ENCODE measurements at places on chromosomes 5 and 9.
A peak's percentile ranks its signal among the peaks of the same experiment; 100 is the strongest.

DNA sequence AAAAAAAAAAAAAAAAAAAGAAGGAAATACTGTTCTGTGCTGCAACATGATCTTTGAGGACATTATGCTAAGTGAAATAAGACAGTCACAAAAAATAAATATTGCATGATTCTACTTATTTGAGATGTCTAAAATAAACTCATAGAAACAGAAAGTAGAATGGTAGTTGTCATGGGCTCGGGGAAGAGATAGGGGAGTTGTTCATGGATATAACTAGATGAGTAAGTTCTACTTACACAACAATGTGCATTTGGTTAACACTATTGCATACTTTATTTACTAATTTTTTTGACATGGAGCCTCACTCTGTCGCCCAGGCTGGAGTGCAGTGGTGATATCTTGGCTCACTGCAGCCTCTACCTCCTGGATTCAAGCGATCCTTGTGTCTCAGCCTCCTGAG lies 15.2 kb downstream of the MAML1 start:
- no peak for DNase-seq

DNA sequence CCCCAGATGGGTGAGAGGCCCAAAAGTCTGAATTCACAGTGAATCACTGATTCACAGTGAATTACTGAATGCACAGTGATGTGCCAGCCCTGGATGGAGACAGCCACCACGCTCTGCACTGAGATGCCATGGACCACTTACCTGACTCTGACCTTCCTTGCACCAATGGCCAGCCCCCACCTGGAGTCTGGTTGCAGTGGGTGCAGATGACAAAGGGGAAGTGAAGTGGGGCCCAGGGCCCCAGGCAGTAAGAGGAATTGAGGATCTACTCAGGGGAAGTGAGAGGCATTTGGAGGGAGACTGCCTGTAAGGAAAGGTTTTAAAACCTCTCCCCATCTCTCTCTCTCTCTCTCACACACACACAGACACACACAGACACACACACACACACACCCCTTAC lies 412.1 kb downstream of the CYLC2 start:
- no peak for DNase-seq

DNA sequence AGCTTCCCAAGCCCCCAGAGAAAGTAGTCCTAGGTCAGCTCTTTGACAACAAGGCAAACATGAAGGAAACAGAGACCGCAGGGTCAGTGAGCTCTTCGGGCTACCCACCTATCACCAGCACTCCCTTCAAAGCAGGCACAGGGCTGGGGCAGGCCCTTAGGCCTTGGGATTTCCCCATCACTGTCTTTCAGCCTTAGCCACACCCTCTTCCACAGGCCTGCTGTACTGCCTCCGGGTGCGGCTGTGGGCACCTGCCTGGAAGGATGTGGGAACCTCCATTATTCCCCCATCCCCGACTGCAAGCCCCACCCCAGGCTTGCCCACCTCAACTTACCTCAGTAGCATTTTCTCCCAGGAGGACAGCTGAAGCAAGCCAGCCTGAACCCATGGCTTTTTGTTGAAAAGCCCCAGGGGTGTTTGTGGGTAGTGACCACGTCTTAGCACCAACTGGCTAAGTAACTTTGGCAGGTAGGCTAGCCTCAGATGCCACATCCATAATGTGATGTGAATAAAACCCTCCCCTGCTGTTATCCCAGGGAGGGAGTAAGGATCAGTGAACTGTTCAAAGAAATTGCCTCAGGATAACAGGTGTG lies 100.2 kb downstream of the PIK3R1 start:
- DNase-seq = peak; percentile 19

DNA sequence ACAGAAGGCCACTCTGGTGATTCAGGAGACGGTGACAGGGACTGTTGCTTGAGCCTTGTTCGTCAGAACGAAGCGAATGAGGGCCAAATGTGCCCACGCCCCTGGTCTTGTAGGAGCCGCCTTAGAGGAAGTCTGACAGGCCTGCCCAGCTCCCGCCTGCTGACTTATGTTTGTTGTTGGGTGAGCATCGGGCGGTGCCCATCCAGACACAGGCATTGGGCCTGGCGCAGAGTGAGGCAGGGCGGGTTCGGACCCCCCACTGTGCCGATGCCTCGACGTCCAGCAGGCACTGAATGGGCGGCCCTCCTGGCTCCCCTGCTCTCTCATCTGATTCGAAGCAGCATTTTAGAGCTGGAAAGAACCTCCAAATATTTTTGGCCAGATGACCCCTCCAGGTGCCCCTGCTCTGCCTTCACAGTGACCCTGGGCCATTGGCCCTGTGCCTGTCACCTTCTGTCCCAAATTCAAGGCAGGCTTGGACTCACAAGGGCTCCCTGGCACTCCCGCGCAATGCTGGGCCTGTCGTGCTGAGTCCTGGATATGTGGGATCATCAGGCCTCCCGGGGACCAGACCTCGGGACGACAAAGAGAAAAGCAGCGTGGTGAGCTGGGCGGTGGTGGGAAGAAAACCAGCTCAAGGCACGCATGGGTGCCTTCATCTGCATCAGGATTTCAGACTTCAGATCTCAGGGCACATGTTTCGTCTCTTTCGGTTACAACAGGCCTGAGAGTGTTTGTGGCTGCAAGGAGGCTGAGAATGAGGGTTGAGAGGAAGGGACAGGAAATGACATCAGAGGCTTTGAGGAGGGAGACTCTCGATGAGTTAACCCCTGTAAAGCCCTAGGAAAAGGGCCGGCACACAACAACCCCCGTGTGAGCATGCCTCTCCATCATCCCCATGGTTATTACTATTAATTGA lies 37.1 kb upstream of the OLFM1 start:
- DNase-seq = no peak

GRCh38 chr9:27423915-27424710 lies 100.0 kb upstream of the IFNK start:
- no peak for DNase-seq

DNA sequence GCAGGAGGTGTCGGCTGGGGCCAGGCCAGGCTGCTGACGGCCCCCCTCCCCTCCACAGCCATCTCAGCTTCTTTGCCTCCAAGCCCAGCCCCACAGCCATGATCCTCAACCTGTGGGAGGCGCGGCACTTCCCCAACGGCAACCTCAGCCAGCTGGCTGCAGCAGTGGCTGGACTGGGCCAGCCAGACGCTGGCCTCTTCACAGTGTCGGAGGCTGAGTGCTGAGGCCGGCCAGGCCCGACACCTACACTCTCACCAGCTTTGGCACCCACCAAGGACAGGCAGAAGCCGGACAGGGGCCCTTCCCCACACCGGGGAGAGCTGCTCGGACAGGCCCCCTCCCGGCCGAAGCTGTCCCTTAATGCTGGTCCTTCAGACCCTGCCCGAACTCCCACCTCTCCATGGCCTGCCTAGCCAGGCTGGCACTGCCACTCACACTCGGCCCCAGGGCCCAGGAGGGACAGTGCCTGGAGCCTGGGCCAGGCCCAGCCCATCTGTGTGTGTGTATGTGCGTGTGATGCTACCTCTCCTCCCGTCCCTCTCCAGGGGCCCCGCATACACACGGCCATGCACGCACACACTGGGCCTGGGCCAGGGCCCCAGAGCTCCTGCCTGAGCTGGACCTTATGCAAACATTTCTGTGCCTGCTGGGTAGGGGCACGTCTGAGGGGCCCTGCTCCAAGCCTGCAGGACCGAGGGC lies 19.3 kb downstream of the HK3 start:
- DNase-seq = no peak

DNA sequence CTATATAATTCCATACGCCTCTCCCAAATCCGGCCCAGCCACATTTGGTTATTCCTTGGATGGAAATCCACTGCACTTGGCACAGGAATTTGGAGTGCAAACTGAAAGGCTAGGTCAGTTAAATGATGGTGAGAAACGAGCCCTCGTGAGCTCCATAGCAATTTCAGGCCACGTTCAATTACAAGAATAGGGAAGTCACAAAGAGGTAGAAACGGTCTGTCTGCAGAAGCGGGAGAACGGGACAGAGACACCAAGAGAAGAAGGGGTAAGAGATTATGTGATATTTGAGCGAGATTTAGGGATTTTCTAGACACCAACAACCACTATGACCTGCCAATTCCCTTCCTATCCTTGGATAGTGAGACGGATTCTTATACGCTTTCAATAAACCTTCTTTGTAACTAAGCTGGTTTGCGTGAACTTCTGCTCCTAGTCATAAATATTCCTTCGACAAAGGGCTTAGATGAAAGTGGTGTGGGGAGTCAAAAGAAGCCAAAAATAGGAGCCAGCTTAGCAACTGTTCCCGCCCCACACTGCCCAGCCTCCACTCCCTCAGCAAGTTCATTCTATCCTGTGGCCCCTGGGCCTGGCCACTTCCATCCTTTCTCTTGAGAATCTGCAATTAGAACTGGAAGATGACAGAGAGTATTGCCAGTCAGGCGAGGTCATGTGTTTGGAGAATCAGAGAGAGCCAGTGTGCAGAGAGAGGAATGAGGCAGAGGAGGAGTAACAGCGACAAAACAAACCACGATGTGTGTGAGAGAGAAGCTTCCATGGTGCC lies 118.4 kb downstream of the ZNF608 start:
- no peak for DNase-seq

- no peak for DNase-seq
These were observed 15.6 kb downstream of the CIZ1 start for GRCh38 chr9:128175726-128176125.

DNA sequence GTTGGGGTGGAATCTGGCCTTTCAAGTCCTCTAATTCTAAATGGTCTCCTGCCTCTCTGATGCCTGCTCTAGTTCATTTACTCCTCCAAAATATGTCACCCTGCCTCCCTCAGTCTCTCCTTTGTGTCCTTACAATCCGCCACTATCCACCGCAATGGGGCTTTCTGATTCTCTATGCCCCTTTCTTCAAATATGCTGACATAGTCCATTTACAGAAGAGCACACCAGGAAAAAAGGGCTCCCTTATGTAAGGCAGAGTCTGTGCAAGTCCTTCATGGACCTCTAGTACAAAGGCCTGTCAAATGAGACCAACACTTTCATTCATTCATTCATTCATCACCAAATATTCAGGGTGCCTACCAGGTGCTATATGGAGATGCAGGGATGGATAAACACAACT lies 2.0 kb upstream of the ASTN2 start:
- DNase-seq = no peak

DNA sequence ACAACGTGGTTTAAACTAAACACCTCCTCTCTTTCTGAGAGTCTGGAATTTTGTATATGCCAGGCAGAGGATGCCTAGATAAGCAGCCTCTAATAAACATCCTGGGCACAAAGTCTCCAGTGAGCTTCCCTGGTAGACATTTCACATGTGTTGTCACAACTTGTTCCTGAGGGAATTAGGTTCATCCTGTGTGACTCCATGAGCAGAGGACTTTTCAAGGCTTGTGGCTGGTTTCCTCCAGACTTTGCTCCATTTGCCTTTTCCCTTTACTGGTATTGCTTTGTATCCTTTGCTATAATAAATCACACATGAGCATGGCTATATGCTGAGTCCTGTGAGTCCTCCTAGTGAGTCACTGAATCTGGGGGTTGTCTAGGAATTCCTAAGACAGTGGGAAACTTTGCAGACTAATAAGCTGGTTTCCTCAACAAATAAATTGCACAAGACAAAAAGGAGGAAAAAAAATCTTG lies 77.4 kb downstream of the NR2F1-AS1 start:
- no peak for DNase-seq

DNA sequence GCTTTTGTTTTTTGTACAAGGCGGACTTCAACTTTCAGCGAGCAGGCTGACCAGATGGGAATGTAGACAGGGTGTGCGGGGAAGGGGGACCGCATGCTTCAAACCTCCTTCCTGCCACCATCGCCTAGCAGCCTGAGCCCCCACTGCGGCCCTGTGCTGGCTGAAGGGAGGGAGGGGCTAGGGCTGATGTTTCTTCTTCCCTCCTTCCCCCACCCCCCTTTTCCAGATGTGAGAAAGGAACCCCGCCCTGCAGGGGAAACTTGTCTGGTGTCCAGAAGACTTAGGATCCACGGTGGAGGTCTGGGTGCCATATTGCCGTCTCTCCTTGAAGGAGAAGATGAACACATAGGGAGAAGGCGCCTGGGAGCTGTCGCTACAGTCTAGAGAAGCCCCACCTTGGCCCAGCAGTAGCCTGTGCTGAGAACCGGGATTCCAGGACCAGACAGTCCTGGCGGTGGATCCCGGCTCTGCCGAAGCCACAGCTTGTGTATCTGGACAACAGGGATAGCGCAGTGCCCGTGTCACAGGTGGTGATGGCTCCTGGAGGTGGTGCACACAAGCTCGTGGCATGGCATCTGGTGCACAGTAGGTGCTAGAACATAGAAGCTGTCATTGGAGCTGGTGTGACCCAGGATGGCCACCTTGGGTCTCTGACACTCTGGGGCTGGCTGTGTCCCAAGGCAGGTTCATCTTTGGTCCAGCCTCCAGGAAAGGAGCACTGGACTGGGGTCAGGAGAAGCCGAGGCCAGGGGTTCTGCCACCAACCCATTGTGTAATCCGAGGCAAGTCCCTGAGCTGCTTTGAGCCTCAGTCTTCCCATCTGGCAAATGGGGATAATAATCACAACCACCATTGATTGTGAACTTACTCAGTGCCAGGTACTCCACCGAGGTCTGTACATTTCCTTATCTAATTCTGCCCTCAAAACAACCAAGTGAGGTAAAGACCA lies 205.6 kb downstream of the C9orf50 start:
- DNase-seq = no peak

- no peak for DNase-seq
These were observed 399.0 kb downstream of the HTR1A start for GRCh38 chr5:63563008-63563917.

DNA sequence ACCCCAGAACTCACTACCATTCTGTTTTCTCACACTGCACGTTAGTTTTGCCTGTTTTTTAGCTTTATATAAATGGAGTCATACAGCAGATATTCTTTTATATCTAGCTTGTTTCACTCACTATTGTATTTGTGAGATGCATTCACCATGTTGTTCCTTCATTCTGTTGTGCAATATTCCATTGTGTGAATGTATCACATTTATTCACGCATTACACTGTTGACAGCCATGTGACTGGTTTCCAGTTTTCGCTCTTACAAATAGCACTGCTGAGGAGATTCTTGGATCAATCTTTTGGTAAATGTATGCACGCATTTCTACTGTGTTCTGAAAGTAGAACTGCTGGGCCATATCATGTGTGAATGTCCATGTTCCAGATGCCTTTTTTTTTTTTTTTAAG lies 6.4 kb upstream of the SNX30 start:
- no peak for DNase-seq

GRCh38 chr9:93633492-93634221 lies 57.3 kb downstream of the PHF2 start:
- DNase-seq = no peak

- DNase-seq = no peak
These were observed 47.1 kb downstream of the SLC38A9 start for GRCh38 chr5:55665065-55665464.

DNA sequence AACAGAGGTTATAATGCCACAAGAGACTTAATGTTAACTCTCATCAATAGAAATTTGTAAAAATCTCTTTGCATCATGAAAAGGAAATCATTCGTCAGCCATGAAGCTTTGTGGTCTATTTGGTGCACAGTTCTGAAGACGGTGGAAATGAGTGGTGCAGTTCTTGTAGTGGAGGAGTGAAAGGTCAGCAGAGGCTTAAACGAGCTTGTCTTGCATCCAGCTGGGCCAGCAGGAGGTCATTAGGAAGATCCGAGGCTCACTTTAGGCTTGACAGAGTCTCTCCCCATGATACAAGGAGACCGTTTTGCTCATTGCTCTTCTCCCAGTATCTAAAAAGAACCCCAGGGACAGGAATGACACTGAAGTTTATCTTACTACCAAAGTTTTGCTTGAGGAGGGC lies 440.8 kb downstream of the BNC2 start:
- DNase-seq = no peak

- no peak for DNase-seq
These were observed 56.7 kb upstream of the RETREG1 start for GRCh38 chr5:16673241-16674201.

- no peak for DNase-seq
These were observed 109.9 kb downstream of the EDIL3 start for GRCh38 chr5:84274585-84275468.
